ENCODE measurements at places on chromosomes 2 and 18.

DNA sequence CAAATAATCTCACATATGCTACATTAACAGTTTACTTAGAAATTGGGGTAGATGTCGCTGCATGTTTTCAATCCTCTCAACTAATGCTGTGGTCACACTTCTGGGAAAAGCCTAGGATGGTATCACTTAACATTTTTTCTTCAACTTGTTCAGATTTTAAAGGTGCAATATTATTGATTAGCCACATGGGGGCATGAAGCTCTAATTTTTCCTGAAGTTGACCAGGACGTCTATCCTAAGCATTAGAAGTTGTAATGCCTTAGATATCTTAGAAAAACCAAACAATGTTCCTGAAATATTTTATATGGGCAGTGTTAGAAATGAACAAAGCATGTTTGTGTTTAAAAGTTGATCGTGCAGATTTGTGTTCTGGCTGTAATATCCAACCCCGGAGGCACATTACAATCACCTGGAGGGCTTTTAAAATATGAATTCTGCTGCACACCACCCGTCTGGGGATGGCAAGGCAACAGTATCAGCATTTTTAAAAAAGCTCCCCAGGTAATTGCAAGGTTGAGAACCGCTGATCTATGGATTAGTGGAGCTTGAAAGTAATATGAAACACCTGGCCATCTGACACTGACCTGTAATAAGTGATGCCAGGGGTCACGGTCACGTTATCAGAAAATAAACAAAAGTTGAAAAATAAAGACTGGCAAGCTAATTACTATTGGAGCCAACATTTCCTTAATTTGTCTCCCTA is 100.5 kb upstream of the LMAN1 start:
- DNase-seq: no peak

DNA sequence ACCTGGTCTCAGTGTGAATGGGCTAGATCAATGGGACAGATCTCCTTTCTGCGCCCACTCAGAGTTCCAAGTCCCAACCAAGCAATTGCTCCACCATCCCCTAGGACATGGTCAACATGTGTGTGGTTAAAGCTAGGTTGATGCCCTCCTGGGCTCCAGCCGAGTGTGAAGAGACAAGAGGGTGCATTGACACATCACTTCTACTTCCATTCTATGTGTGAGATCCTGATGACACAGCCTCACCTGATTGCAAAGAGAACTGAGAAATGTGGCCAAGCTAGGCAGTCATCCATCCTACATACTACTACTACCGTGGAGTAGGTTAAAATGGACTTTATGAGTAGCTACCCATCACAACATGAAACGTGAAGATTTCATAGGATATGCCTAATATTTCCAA is 106.8 kb downstream of the NCKAP5 start:
- DNase-seq: no peak

DNA sequence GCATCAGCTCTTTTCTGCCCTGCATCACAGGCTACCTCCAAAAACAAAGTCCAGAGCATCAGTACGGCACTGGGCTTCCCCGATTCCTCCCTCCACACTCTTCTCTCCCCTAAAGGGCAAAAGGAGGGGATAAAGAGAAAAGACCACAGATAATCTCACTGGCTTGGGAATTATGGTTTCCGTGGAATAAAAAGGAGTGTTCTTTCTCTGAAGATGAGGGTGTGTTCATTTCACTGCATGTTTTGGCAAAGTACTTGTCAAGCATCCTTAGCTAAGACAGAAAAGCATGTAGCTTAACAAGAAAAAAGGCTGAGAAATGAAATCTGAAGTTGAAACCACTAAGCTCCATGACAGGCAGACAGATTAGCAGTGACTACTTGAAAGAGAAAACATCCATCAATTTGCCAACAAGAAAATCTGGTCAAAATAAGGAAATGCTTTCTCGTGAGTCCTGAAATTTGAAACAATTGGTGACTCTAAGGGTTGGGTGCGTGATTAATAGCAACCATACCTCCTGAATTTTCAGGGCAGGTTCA is 20.6 kb upstream of the DSG3 start:
- no peak for DNase-seq

- DNase-seq: no peak
Observed at GRCh38 chr2:112584891-112585250, 462 bp downstream of the CHCHD5 start.

DNA sequence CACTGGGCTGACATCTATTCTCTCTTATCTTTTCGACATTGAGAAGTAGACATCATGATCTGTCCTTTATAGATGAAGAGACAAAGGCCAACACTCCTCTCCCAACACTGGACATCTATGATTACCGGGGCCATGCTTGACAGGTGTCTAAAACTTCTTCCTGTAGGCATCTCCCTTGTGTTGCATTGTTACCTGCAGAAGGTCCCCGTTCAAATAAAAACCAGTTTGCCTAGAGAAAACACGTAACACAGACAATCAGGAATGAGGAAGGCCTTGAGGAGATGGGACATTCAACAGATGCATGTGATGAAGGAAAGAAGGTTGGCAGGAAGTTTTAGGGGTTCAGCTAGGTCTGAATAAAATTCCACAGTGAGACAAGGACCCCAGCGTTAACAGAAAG is 70.8 kb upstream of the ST8SIA3 start:
- DNase-seq: no peak

GRCh38 chr2:190121971-190122370 is 59.4 kb upstream of the MSTN start:
- DNase-seq: no peak

DNA sequence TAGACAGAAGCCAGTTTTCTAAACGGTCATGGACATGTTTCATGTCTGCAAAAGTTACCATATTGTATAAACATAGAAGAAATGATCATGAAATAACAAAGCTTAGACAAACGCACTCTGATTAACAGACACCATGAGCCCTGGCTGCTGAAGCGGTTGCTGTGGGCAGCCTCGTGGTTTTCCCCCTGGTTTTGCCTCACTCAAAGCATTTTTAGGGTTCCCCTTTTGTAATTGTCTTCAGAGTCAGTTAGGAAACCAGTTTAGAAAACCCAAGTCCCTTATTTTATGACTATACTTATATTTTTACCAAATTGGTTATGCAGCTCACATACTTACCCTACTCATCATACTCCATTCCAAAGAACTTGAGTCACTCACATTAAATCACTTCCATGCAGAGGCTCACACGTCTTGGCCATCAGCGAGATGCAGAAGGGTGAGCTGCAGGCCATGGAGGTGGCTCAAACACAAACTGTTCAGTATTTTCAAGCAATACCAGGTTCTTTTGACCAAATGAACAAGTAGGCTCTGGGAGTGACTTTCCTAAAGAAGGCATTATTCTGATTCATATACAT is 105.6 kb upstream of the SALL3 start:
- no peak for DNase-seq

GRCh38 chr2:32284321-32284720 is 6.6 kb downstream of the YIPF4 start:
- peak; percentile 4 for DNase-seq

DNA sequence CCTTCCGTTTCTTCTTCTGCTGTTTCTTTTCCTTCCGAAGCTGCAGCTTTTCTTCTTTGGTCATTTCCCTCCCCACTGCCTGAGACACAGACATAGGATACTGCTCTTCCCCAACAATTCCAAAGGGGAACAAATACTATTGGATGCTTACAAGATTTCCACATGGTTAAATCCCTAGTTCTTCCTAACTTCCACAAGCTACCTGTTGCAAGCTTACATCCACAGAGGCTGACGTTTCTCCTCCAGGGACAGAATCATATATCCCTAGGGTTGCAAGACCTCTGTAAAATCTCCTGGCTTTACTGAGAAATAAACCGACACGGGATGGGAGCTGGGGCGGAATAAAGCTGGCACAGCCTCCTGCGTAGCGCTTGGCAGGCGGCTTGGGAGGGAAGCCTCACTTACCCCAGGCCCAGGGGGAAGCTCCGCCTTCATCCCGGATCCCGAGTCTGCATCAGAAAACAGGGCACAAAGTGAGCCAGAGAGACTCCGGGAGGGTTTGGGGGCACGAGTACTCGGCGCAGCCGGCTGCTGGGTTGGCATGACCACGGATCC is 590 bp downstream of the EIF2B4 start:
- no peak for DNase-seq

- no peak for DNase-seq
Observed at GRCh38 chr18:5979971-5980457, 84.7 kb upstream of the TMEM200C start.

DNA sequence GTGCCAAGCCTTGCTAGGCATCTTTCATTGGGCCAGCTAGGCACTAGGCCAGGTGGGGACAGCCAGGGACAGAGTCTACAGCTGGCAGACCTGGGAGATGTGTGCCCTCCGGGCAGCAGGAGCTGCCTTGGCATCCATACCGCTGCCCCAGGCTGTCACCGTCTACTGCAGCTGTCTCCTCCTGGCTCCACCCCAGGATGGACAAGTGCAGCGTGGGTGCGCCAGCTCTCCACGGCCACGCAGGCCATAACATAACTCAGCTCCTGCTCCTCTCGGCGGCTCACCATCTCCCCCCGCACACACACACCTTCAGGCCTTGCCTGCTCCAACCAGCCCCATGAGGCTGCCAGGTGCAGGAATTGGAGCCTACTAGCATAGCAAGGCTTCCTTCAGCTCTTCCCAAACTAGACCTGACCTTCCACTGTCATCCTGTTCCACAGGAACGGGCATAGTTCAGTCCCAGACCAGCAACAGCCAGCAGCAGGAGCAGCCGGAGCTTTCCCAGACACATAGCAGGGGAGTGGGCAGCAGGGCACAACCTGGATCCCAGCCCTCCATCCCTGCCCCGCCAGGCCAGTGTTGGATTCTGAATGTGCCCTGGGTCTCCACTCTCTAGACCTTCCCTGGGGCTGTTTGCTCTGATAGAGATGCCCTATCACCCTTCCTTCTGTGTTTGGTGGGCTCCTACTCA is 2.5 kb upstream of the ADRA2B start:
- DNase-seq: no peak

GRCh38 chr2:205086662-205087061 is 541.4 kb downstream of the PARD3B start:
- no peak for DNase-seq

DNA sequence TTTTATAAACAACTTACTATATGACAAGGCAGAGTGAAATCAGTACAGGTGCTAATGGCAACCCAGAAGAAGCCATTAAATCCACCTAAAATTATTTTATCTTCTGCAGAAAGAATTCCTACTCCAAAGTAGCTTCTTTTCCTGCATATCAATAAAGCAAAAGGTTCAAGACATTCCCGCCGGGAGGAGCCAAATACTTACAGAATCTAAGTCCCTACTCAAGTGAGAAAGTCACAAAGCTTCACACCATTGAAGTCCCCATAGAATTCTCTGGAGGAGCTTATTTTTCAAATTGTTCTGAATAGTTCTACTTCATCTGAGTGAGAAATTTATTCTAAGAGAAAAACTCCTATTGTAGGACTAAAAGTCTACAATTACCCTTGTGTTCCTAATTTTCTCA is 233.7 kb upstream of the HNRNPA3 start:
- DNase-seq: no peak

DNA sequence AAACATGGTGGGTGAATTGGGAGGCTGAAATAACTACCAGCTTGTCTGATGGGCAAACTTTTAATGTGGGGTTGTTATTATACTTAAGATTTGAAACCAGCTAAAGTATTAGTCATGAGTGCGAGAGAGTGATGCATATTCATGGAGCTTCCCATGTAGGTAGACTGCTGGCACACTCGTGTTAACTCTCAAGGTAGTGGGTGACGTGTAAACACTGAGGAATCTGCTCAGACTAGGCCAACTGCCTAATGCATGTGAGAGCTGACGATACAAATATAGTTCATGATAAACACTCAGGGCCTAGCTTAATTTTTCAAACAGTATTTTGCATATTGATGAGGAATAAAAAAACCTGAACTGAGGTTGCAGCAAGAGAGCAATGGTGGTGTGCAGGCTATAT is 1165.7 kb upstream of the PIK3C3 start:
- no peak for DNase-seq

DNA sequence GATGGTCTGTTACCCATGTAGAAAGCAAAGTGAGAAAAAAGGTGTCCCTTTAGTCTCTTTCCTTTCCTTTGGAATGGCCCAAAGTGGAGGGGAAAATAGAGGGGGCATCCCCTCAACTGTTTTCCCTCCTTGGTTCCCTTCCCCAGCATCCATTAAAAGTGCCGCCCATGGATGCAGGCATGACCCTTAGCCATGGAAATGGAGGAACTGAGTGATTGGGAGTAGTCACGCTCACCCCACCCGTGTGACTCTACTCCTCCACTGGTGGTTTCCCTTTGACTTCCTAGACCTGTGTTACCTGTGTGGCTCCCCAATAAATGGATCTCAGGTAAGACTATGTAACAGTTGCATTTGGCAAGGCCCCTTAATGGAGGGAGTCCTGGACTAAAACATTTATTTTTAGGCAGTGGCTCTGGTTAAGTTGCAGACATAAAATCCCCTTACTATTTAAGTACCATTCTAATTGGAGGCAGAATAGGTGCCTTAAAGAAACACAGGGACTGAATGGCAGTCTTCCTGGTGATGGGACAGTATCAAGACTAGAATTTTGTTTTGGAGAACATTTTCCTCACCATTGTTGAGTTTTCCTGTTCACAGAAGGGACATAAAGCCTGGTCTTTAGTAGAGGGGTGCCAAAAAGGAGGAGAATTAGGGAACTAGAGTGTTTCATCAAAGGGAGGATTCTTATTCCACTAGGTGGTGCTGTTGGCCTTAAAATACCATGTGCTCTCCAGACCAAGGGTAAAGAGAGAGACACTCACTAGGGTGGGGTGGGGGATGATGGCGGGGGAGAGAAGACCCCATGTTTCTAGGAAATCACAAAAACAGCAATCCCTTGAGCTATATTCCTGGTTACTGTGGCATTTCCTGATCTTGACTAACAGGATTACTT is 25.7 kb upstream of the PLA2R1 start:
- DNase-seq: no peak

DNA sequence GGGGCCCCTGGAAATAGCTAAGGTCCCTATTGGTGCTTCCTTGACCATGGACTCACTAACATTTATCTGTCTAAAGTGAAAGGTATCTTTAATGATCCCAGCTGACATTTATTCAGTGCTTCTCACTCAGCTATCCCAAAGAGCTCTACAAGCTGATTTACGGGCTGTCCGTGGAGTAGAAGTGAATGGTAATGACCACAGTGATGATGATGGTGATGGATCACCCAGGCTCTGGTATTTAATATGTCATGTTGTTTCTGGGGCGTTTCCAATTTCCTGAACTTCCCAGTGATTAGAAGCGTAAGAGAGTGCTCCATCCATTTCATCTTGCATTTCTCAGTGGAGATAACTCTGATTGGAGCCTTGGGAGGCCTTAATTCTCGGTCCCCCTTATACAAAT is 304.3 kb downstream of the HRH4 start:
- DNase-seq: no peak

GRCh38 chr2:143668234-143668633 is 539.0 kb downstream of the ARHGAP15 start:
- DNase-seq: no peak
